ENCODE measurements at places on chromosomes 16 and 17.

- DNase-seq, result no peak
Observed at GRCh38 chr16:9115277-9115676, 23.8 kb downstream of the HAPSTR1 start.

DNA sequence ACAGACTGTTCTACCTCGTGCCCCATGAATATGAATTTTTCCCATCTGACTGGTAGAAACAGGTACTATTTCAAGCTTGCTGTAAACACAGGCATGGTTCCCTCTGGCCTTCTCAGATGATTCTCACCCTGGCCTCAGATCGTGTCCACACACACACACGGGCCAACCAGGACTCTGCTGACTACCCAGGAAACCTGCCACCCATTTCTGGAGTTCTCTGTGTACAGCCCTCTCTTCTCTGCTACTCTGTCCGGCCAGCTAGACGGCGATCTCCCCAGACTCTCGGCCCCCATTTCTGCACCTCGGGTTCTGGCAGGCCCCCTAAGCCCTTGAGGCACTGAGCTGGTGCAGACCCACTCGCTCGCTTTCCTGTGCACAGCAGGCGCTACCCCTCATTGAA lies 31.2 kb downstream of the RPA1 start:
- DNase-seq, result no peak

GRCh38 chr16:17227278-17227677 lies 243.5 kb downstream of the XYLT1 start:
- no peak for DNase-seq

- no peak for DNase-seq
Observed at GRCh38 chr17:69143683-69144231, 2.1 kb upstream of the ABCA6 start.

DNA sequence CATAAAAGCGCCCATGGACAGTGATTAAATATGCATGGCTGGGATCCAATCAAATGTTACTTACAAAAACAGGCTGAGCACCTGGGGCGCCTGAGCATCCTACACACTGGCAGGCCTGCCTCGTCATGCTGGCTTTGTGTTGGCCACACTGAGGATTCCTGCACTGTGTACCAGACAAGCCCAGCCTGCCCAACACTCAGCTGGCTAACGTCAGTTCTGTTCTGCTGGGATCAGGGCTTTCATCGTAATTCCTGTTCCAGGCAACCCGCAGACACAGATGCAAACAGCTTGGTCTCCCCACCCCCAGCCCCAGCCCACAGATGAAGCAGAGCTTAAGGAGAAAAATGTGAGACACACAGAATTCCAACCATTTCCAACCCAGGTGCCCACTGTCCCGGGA lies 30.7 kb downstream of the PIMREG start:
- no peak for DNase-seq

DNA sequence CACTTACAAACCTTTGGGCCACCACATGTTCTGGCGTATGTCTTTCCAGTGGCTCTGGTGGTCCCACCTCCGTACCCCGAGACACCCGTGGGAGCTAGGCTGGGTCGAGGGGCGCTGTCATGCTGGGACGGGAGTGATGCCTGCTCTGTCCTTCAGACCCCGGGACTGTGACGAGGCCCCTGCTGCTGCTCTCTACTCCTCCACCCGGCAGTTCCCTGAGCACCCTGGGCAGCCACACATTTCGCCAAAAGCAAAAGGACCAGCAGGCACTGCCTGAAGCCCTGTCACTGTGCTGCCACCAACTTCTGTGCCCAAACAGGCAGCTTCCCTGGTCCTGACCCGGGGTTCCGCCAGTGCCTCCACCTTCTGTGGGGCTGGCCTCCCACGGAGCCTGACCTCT lies 15.5 kb downstream of the DOC2B start:
- DNase-seq, result no peak

- peak; percentile 39 for DNase-seq
Observed at GRCh38 chr16:83420206-83420760, 387.5 kb upstream of the HSBP1 start.

- no peak for DNase-seq
Observed at GRCh38 chr17:72258711-72259110, 137.9 kb downstream of the SOX9 start.

DNA sequence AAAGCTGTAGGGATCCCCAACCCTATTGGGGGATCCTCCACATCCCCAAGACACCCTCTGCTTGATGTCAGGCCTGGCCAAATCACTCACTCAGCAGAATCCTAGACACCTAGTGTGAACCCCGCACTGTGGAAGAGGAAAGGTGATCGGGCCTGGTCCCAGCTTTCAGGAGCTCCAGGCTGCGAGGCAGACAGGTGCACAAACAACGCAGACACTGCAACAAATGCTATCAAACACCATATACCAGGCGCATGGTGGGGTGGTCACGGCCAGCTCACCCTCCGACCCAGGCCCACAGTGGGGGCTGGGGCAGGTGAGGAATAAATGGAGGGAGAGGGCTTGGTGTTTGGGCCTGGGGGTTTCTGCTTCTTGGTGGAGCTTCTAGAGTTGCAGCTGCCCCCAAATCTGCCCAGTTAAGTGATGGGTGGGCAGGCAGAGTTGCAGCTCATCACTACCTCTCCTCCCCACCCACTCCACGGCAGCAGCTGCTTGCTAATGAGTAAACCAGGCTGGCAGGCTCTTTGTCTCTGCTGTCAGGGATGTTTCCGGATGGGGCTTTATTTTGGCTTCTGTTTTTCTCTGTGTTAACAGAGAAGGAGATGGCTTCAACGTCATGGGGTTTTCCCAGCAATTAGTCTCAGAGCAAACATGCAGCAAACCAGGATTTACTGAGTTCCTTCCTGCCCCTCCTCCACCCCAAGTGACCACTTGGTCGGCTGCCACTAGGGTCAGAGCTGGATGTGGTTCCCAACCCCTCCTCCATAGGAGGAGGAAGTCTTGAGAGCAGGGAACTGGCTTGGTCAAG lies 46.6 kb downstream of the PECAM1 start:
- DNase-seq, result peak; percentile 71

- no peak for DNase-seq
Observed at GRCh38 chr17:76388966-76389888, 4.8 kb downstream of the SPHK1 start.

DNA sequence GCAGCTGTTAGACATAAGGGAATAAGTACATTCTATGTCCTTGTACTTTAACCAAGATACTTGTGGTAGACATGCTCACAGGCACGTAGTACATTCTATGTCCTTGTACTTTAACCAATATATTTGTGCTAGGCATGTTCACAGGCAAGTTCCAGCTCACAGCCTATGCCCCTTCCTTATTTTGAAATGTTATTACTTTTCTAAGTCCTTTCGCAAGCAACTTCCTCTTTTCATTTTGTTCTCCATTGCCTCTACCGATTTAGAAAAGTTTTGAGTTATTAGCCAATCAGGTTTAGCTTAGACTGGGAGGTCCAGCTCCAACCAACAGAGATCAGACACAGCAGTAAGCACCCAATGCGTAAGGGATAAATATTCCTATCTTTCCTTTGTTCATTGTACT lies 60.1 kb upstream of the NUDT7 start:
- DNase-seq, result no peak

DNA sequence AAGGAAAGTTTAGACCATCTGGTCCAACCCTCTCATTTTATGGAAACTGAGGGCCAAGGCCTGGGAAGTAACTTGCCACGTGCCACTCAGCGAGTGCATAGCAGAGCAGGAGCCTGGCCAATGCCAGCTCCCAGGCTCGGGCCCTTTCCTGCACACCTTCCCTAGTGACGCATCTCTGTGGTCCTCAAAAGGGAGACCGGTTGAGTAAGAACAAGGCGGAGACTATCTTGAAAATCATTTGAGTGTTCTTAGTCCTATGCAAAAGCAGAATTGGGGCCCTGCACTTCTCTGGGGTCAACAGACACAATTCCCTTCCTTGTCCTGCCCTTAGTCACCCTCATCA lies 2.8 kb downstream of the CCL4 start:
- no peak for DNase-seq

DNA sequence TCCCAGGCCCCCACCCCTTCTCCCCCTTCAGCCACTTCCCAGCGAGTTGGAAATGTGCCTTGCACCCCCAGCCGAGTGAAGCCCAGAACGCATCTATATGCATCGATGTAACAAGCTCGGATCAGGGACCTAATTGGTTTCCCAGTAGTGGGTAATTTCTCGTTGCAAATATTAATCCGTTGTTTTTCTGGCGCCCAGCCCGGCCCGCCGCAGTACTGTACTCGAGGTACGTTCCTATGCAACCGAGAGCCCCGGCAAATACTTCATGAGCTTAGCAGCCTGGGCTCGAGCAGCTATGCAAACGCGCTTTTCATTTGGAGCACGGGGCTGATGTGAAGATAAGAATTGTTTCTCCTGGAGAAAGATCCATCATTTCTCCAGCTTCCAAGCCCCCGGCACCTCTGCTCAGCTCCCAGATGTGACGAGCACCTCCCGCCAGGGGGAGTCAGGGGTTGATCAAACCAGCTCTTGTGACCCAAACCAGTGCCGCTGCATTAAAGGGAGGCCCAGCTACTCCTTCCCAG lies 229.8 kb downstream of the KATNIP start:
- peak; percentile 59 for DNase-seq

- no peak for DNase-seq
Observed at GRCh38 chr17:49247944-49248343, 17.4 kb upstream of the PHOSPHO1 start.

DNA sequence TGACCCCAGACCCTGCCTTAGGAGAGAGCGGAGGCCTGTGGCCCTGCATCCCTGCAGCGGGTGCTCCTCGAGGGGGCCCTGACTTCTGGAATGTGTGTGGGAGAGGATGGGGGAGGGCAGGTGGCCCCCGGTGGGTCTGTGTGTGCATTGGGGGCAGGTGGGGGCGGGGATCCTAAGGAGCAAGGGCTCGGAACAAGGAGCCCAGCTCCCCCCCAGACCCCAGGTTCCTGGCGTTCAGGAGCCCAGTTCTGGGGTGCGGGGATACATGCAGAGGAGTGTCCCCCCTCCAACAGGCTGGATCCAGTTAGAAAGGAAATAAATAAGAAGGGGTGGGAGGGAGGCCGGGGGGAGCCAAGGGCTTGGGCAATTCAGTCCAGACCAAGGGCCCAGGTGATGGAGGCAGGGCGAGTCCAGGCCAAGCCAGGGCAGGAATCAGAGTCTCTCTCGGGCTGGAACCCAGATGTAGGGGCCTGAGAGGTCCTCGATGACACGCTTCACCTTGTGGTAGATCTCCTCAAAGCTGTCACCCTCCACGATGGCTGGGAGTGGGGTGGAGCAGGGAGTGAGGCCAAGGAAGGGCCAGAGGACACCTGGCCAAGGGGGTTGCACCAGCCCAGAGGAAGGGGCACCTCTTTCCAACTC lies 11.2 kb upstream of the ASGR1 start:
- no peak for DNase-seq

DNA sequence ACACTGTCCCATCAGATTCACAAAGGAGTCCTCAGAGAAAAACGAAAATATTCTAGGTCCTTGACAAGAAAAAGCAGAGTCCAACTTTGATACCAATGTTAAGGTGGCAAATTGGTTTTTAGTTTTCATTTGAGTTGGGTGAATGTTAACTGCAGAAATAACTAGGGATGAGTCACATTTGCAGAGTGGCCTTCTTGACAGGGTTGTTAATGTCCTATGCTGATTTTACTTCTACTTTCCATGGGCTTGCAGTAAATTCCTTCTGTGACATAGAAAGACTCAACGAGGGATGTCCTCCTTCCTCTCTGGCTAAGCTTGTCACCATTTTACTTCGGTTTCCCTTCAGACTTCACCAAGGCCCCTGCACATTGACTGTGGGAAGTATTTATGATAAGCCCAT lies 47.2 kb upstream of the ICAM2 start:
- DNase-seq, result no peak

GRCh38 chr17:80385046-80385445 lies 29.9 kb upstream of the ENDOV start:
- no peak for DNase-seq

DNA sequence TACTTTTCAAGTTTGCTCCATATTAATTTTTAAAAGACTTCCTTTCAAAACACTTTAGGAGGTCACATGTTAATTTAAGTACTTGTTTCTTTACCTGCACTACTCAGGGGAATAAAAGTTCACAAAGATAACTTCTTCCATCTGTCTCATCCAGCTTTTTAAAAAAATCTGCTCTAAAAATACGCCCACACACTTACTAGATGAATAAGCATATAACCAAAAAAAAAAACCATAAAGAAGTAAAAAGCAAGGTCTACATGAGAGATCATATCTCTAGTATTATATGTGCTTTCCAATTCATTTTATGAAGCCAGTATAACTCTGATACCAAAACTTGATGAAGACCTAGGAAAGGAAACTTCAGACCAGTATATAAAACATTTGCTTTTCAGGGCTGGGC lies 17.2 kb downstream of the SKAP1 start:
- no peak for DNase-seq

DNA sequence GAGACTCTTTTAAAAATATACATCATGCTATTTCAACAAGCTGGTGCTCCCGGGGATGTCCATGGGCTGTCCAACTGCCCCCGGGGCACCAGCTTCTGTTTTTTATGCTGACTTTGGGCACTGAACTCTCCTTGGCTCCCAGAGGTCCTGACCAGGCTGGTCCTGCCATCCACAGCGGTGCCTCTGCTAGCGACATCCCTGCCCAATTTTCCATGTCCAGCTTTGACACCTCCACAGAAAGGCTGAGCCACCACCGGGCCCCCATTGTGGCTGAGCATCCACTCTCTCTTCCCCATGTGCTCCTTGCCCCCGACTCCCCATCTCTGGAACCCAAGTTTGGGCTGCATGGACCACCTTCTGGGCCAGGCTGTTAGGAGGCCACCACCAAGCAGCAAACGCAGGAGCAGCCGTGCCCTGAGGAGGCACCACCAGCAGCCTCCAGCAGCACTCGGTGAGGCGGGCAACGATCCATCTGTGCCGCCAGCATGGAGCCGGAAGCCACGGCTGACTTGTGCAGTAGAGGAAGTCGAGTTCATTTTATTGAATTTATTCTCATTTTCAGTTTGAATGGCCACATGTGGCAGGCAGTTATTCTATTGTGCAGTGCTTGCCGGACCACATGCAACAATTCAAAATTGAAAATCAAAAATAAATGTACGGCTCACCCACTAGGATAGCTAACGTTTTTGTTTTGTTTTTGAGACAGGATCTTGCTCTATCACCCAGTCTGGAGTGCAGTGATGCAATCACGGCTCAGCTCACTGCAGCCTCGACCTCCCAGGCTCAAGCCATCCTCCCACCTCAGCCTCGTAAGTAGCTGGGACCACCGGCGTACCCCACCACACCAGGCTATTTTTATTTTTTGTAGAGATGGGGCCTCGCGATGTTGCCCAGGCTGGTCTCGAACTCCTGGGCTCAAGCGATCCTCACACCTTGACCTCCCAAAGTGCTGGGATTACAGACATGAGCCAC lies 2.8 kb upstream of the MEAK7 start:
- DNase-seq, result no peak

- peak; percentile 71 for DNase-seq
Observed at GRCh38 chr17:81601525-81602120, 35.3 kb downstream of the NPLOC4 start.

DNA sequence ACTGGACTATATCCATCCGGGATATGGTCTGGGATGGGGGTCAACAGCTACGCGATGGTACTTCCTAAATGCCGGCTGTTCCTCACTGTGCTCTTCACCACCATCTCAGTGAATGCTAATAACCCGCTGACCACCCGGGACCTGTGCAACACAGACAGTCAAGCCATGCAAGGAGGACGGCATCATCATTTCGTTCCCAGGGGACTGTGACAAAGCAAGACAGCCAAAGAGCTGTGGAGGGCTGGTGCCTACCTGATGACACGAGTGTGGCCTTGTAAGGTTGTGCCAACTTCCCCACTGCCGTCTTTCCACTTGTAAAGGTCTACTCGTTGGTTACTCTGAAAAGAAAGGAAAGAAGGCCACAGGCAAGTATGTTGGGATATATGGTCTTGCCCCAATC lies 33.7 kb downstream of the WDR59 start:
- no peak for DNase-seq

- DNase-seq, result no peak
Observed at GRCh38 chr17:37642681-37643080, 565 bp downstream of the DDX52 start.

GRCh38 chr17:10803830-10804475 lies at the start of gene TMEM238L:
TSS of gene TMEM238L (minus strand) at chr17:10804099. CDS start at chr17:10803963, 136 bp downstream.
- DNase-seq, result no peak
